Thymus (tissue), 14 donors: ENCODE measurements at places on chromosomes 16 and 17. TPM values are rescaled to one million over a fixed set of nuclear protein-coding genes. Genes with fewer than 3 reads are reported as not detected.

The CSH1 gene
- 2.3 TPM for total RNA-seq

- no peak for DNase-seq
These were observed 155.2 kb upstream of the PIRT start for GRCh38 chr17:10993126-10993525.

The SERPINF2 gene
- total RNA-seq, result 4.3 TPM

DNA sequence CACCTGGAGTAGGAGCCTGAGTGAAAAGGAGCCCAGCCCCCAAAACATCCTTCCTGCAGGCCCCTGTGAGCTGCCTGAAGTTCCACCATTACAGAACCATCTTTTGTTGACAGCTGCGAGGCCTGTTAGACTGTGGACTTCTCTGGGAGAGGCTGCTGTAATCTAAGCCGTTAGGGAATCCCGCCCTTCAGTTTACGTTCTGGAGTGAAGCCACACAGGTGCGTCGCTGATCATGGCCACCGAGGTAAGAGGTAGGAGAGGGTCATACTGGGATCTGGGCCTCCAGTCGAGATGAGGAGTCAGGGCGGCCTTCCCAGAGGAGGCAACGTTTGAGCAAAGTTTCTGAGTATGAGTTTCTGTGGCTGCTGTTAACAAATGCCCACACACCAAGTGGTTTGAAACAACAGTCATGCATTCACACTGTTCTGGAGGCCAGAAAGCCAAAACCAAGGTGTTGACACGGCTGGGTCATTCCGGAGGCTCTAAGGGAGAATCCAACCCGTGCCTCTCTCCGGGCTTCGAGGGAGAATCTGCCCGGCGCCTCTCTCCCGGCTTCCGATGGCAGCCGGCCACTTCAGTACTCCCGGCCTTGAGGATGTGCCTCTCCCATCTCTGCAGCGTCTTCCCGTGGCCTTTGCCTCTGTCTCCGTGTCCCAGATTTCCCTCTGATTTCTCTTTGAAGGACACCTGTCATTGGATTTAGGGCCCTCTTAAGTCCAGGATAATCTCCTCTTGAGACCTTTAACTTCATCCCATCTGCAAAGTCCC is 26.6 kb upstream of the ATP2C2 start:
- DNase-seq, result no peak

The VAT1 gene
- 46.8 TPM for total RNA-seq

DNA sequence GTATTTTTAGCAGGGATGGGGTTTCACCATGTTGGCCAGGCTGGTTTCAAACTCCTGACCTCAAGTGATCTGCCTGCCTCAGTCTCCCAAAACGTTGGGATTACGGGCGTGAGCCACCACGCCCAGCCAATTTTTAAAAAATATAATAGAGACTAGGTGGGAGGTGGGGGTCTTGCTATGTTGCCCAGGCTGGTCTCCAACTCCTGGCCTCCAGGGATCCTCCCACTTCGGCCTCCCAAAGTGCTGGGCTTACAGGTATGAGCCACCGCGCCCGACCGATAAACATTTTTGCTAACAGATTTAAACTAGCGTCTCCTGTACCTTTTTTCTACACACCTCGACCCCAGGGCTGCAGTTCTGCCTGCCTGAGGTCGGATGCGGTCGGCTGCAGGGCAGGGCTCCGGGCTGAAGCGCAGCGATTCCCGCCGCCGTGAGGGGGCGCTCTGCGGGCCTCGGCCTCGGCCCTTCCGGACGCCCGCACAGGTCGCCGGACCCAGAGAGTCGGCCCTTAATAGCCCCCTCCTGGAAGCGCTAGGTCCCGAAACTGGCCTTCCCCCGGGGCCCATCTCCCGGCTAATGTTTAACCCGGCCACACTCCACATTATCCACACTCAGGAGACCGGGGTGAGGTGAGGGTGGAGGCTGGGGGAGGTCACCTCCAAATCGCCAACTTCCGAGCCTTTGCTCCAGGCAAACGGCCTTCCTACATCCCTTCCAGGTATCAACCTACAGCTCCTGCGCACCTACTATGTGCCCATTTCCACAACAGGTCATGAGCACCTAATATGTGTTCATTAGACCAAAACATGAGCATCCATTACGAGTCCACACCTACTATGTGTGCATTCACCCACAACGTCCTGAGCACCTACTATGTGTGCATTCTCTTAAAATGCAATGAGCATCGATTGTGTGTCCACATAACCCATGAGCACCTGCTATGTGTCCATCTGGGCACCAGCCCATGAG is 2.0 kb upstream of the GLIS2 start:
- DNase-seq, result no peak

The SULT1A3 gene
- 10.6 TPM for total RNA-seq

DNA sequence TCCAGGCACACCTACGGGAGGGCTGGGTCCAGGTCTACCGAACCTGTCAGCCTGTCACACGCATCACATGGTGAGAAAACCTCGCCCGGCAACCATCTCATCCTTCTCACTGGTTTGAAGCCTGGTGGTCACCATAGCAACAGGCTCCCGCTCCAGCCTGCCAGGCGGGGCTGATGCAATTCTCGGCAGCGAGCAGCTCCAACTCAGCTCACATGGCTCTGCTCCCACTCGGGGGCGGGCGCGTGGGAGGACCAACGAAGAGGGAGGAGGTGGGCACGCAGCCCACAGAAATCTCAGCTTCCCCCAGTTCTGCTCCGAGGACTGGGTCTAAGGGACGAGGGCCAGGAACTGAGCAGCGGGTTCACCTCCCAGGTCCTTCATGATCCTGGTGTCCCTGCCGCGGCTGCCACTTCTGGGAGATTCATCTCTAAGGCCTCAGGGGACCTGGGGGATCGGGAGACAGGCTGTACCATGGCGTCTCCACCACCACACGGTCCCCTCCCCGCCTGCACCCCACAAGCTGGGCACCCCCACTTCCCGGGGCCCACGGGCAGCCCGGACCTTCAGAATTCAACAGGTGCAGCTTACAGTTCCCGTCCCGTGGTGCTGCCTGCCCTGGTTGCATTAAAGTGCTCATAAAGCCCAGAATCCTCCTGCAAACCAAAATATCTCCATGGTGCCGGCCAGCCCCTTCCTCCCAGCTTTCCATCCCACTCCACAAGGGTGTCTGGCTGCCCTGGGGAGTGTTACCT is 25.8 kb downstream of the ABR start:
- no peak for DNase-seq

DNA sequence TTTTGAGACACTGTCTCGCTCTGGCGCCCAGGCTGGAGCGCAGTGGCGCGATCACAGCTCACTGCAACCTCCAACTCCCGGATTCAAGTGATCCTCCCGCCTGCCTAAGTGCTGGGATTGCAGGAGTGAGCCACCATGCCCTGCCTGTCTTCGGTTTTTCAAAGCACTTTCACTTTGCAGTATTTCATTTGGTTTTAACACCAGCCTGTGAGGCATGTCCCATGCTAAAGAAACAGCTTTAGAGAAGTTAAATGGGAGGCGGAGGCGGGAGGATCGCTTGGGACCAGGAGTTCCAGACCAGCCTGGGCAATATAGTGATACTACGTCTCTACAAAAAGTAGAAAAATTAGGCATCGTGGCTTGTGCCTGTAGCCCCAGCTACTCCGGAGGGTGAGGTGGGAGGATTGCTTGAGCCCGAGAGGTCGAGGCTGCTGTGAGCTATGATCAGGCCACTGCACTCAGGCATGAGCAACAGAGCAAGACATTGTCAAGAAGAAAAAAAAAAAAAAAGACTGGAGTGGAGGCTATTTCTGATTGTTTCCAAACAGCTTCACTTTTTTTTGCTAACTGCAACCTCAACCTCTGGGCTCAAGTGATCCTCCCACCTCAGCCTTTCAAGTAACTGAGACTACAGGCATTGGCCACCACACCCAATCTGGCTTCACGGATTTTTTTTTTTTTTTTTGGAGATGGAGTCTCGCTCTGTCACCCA is 1.3 kb downstream of the METTL23 start:
- no peak for DNase-seq

The TTYH2 gene
- total RNA-seq, result 8.7 TPM

- DNase-seq, result peak; percentile 54
These were observed 1.2 kb upstream of the OGFOD3 start for GRCh38 chr17:82419540-82419939.

DNA sequence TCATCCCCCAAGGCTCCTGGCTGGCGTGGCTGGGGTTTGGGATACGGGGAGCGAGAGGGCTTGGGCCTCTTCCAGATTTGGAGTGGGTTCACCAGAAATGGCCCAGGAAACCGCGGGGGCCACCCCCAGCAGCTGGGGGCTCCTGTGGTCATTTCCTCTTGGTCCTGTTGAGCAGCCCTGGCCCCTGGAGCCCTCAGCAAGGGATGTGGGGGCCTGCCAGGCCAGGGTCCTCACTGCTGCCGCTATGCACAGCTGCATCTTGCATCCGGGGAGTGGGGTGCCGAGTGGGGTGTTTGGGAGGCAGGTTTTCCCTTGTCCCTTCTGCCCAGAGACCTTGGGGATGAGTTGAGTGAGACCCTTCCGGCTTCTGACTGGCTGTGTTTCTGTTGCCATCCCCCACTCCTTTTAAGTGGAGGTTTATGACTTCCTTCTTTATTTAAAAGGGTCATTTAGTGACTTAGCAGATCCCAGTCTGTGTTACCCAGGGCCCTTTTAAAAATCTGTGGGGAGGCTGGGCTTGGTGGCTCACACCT is 319.8 kb downstream of the SEC14L1 start:
- DNase-seq, result no peak

The TEKT1 gene
- total RNA-seq, result 0.05 TPM

The DHX58 gene
- total RNA-seq, result 23.8 TPM

DNA sequence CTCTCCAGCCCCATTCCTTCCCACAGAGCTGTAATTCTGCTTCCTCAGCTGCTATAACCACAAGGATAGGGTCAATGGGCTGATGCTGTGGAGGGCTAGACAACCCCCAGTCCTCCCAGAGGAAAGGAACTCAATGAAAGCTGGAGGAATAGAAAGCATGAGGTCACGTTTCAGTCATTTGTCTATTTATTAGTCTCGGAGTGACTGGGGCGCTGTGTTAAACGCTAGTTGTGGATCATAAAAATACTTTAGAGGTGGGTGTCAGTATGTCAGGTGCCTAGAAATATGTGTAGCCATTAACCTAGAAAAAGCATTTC is 787 bp upstream of the CCL3L1 start:
- no peak for DNase-seq

DNA sequence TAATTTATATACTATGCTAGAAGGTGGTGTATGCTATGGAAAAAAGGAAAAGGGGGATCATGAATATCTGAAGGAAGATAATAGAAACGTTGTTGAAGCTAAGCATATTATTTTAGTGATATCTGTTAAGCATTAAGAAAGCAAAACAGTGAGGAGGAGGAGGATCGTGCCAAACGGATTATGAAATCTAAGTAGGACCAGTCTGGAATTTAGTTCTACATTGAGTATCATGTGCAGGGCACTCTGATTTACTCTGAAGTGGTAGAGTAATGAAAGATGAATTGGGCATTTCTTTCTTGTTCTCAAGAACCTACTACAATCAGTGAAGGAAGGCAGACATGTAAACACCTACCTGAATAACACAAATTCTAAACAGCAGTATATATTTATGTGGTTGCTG is 195.3 kb downstream of the CYB561 start:
- DNase-seq, result no peak

DNA sequence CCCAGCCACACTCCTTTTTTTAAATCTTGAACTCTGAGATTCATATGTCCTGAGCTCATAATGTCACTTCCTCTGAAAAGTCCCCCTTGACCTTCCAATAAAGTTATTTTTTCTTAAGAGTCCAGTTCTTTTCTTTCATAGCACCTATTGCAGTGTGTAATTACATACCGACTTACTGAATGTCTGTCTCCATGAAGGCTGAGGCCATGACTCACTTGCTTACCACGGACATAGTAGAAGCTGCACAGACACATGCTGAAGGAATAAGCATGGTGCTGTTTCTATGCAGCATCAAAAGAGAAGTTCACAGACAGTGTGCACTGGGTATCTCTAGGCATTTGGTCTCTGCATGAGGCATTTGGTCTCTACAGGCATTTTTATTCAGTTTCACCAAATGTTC is 77.2 kb downstream of the C17orf67 start:
- DNase-seq, result no peak

GRCh38 chr17:38922538-38923297 is 2.7 kb upstream of the LASP1NB start:
- DNase-seq, result no peak

DNA sequence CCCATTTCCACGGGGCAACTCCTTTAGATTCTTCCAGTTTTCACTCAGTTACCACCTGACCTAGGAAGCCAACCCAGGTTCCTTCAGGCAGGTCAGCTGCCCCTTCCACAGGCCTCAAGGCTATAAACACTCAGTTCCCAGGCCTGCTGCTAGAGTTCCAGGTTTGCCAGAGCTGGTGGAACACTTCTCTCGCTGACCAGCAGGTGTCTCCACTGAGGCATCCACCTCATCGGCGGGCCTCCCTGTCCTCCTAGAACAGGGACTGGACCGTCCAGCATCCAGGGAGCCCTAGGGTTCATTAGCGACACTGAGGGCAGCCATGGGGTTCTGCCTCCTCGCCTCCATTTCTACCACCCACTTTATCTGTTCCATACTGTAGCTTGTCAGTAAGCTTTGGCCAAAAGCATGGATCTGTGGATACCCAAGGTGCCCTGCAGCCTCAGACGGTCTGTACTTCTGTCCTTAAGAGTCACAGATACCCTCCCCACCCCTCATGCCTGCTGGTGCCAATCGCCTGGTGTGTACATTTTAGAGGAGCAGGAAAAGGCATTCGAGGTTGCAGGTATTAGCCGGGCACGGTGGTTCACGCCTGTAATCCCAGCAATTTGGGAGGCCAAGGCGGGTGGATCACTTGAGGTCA is 29.0 kb downstream of the PIMREG start:
- peak; percentile 24 for DNase-seq

DNA sequence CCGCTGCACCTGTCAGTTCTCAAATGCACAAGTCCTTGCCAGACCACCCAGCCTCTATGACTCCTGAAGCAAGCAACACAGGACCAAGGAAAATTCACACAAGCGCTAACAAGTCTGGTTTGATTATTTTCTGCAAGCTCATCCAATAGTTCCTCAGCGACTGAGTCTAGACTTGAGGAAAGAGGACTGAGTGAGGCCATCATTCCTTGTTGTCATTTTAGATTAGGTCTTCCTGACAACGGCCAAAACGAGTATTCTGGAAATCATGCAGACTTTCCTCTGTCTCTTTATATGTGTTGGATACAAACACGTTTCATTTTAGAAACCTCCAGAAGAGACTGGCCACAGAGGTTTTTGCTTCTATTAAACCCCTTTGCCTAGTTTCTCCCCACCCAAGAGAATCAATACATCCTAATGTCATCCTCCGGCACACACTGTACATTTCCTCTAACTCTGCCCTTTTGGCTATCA is 561 bp downstream of the CCDC47 start:
- DNase-seq, result no peak

GRCh38 chr16:24626256-24626655 is 86.9 kb downstream of the RBBP6 start:
- no peak for DNase-seq

DNA sequence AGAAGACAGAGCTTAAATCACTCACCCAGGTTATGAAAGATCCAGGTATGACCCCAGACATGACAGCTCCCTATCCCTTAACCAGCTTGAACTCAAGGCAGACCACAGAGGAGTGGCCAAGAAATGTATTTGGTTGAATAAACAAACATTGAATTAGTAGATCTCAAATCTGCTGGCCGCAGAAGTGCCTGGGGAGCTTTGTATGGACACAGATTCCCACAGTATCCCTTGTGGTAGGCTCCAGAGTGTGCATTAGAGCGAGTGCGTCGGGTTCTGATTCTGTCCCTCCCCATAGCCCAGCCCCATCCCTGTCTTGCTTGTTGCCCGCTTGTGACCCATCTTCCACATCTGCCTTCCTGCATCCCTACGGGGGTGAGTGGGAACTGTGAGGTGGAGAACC is 118.8 kb upstream of the FOXF1 start:
- no peak for DNase-seq

GRCh38 chr17:44829523-44830358 is at the start of gene GJC1:
Gene GJC1 (minus strand): TSS chr17:44830287. CDS start chr17:44805817, 24,470 bp downstream.
- DNase-seq, result no peak

- peak; percentile 61 for DNase-seq
These were observed 20.0 kb upstream of the WFIKKN1 start for GRCh38 chr16:610513-611381.
